Umbilical cord (tissue), 2 donors: ENCODE measurements at places on chromosomes 13 and 19.

DNA sequence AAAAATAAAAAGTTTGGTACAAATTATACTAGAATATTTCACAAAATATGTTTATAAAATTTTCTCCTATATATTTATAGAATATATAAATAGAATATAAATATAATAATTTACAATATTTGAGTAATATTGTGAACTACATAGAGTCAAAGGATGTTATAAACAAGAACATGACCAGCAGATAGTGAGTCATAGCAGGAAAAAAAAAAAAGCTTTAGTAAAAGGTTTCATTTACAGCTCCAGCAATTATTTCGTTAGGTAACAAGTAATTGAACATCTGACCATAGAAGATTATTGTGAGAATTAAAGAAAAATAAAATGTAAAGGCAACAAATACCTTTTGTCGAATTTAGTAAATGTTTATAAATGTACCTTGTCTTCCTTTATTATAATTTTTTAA is 864.1 kb downstream of the PCDH17 start:
- no peak for DNase-seq

GRCh38 chr19:307793-308420 is 16.7 kb upstream of the PLPP2 start:
- DNase-seq = no peak

DNA sequence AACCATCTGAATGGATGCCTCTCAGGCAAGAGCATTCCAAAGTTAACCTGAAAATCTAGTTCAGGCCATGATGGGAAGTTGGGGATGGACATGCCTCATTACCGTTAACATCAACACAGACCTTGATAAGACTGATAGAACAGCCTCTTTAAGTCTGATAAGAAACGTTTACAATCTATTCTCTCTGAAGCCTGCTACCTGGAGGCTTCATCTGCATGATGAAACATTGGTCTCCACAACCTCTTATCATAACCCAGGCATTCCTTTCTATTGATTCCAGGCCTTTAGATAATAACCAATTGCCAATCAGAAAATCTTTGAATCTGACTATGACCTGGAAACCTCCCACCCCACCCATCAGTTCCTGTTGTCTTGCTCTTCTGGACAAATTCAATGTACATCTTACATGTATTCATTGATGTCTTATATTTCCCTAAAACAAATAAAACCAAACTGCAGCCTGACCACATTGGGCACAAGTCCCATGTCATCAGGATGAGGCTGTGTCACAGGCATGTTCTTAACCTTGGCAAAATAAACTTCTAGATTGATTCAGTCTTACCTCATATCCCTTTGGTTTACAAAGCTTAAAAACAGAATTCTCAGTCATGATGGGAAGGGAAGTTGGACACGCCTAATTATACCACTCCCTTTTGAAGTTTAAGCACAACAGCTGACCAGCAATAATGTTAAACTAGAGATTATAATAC is 843.8 kb upstream of the SPRY2 start:
- no peak for DNase-seq

- peak; percentile 72 for DNase-seq
Measured at GRCh38 chr19:17841810-17842662, 5.7 kb downstream of the JAK3 start.

- DNase-seq = no peak
Measured at GRCh38 chr13:98664924-98665637, 87.4 kb downstream of the SLC15A1 start.

DNA sequence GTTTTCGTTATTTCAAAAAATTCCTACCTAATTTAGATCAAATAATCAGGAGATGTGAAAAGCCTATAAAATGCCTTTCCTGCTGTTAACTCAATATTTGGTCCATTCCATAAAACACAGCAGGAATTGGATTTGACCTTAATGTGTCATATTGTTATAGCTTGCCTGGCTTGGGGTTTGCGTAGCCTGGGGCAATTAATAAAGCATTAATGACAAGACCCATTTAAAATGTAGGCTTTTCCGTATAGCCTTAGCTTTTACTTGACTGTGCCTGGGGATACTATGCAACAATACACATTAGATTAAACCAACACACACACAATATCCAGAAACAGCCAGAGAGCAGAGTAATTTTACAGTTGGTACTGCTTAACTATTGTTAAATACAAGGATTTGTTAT is 117.2 kb upstream of the MAB21L1 start:
- DNase-seq = no peak

DNA sequence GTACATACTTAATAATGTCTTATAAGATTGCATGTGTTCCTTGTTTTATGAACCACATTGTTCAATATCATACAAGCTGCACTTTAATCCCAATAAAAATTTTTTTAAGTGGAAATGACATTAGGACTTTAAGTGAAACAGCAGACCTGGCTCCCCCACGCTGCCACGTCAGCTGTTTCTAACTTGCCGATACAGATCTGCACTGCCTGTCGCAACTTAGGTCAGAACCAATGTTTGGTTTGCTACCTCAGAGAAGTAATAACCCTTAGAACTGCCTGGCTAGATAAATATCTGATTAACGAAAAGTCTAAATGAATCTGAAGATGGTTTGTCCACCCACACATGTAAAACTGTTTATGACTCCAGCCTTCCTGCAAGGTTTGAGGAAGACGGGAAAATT is 327.5 kb upstream of the DACH1 start:
- DNase-seq = no peak

- no peak for DNase-seq
Measured at GRCh38 chr13:73922493-73923393, 211.5 kb downstream of the KLF12 start.

GRCh38 chr19:18386543-18387271 is 749 bp downstream of the GDF15 start:
- no peak for DNase-seq

GRCh38 chr13:48839171-48839570 is 136.5 kb upstream of the FNDC3A start:
- no peak for DNase-seq

DNA sequence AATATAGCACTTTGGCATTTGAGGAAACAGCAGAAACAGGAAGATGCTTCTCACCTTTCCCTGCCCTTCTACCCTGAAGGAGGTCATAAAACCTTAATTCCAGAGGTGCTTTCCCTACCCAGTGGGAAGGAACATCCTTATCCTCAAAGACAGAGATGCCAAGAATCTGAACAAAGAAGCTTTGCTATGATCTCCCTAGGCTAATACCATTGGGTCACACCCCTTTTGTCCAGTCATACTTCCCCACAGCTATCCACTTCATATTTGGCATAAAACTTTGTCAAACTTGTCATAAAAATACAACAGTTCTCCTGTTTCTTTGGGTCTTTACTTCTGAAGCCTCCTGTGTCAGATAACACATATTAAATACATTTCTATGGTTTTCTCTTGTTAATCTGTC is 21.7 kb upstream of the RXFP2 start:
- no peak for DNase-seq

DNA sequence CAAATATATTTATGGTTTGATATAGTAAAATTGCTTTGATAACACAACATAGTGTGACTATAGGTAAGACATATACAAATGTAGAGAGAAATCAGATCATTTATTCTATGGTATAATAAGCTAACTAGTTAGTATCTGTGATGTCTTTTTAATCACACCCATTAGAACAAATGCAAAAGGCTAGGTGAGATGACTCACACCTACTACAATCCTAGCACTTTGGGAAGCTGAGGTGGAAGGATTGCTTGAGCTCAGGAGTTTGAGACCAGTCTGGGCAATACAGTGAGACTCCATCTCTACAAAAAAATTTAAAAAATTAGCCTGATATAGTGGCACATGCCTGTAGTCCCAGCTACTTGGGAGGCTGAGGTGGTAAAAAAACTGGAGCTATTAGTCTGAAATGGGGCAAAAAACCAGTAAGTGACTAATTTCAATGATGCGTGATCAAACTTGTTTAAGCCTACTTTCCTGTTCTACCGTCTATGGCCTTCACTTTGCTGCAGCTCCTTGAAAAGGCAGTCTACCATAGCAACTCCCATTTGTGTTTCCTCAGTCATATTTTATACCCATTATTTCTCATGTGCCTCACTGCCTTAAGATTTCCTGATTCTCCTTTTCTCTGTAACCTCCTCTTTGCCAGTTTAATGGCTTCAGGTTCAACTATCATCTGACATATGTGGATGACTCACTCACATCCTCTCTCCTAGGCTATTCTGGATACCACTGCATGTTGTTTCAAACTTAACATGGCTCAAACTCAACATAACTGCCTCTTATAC is 12.5 kb downstream of the ALG5 start:
- DNase-seq = no peak

DNA sequence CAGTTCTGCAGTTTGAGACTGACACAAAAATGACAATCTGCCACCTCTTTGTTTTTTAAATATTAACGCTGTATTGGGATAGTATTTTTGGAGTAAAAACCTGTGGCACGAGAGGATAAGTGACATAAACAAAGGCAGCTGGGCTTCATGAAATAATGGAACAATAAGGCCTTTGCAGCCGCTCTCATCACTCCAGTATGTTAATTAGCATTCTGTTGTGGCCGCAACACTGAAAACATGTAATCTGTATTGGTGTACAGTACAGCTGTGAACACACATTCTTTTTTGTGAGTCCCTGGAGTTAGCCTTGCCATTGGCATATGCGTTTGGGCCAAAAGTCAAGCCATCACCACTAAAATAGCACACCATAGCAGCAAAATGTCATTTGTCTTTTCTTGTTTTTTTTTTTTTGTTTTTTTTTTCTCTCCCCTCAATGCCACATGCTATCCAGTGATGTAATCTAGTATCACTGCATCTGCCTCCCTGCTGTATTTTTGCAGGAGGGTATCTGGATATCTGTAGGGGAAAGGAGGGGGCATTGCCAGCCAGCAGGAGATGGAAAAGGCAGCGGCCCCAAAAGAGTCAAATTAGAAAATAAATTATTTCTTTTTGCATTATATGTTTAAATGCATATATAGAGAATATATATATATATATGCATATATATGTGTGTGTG is 885 bp upstream of the ZNF536 start:
- no peak for DNase-seq

DNA sequence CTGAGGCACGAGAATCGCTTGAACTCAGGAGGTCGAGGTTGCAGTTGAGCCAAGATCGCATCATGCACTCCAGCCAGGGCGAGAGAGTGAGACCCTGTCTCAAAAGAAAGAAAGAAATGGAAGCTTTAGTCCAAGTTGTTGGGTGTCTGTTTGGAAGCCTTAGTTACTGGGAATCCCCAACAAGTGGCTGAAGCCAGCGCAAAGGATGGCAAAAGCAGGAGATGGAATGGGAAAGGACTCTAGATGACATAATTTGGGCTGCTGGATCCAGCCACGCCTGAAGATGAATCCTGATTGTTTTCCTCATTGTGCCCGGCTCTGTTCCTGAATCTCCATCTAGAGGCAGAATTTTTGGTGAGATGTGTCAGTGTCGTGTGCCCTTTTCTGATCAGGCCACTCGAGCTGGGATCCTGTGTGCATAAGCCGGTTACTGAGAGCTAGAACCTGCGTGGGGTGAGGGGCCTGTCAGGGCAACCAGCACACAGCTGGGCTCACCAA is 18.1 kb downstream of the CEBPA start:
- no peak for DNase-seq

- DNase-seq = no peak
Measured at GRCh38 chr13:79966493-79966895, 374.4 kb downstream of the SPRY2 start.

DNA sequence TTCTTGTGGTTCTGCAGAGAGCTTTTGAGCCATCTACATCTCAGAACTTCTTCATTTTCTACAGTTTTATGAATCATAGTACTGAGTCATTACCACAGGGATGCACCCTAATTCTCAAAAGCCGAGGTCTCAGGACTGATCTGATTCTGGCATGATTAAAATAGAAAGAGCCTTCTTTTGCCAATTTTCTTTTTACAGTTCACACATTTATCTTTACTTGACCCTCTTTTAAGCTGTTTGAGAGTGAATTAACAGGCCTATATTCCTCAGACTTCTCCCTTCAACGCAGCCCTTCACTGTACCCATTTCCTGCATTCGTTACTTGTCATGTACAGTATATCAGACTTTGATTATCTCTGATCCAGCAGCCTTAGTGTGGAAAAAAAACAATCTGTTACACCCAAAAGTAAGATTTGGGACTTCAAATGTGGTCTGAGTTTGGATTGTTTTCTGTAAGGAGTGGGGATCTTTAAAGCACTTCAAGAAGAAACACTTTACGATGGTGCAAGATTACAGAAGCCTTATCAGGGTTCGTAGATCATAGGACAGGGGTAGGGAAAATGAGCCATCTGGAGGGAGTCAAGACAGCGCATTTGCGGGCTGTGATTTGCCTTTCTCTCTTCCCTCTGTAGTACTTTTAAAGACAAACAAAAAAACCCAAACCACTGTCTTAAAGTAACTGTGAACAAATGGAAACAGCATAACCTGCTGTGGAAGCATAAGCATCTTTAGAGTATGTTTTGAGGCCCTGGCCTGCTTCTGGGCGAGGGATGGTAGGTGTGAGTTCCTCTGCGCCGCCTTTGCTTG is 15.3 kb upstream of the GPR183 start:
- peak; percentile 93 for DNase-seq

GRCh38 chr13:45240143-45240542 is 39.3 kb upstream of the KCTD4 start:
- DNase-seq = no peak

DNA sequence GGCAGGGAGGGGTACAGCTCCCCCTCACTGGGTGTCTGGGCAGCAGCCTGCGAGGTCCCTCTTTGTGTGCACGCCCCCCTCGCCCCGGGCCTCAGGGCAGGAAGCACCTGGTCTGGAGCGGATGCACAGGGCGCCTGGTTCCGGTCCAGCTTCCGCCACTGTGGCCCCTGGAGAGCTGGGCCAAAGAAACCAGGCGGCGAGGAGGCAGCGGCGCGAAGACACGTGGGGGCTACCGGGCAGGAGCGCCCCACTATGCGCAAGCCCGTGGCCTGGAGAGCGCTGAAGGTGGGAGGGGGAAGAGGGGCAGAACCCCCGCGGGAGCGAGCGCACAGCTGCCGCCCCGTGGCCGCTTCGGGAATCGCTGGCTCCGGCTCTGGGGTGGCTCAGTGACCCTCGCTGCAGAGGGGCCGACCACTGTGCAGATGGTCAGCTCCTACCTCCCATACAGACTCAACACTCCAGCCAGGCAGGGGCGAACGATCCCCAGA is 1.7 kb upstream of the LYL1 start:
- no peak for DNase-seq

DNA sequence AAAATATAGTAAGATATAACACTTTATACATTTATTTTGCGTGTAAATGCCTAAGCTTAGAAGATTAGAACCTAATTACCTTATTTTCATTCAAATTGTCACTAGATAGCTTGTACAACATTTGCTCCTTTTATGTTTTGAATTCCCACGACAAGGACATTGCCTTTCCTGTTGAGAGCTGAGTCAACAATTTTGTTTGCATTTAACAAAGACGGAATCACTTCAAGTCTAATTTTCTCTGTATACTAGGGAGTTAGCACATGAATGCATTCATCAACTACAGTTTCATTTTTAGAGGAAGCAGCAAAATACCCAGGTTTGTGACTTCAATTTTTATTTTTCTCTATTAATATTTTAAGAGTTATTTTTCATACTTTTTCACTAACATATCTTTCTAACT is 48.7 kb upstream of the PCCA start:
- no peak for DNase-seq

DNA sequence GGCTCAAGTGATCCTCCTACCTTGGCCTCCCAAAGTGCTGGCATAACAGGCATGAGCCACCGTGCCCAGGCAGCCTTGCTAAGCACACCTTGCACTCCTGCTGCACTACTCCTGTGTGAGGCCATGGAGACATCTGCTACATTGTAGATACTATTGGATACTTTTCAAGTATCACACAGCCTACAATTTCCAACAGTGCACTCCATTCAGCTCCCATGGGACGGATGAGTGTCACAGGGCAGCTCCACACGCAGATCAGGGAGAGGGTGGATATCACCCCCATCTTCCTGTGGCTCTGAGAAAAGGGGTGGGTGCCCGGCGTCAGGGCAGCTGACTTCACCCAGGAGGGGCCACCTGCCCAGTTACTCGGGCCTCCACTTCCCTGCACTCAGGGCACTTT is 39.1 kb upstream of the CCNE1 start:
- no peak for DNase-seq
